Activated CD4-positive, CD25-positive, alpha-beta regulatory T cell treated with anti-CD3 and anti-CD28 coated beads, Interleukin-2, amount 50 U/mL, for 24 hours (primary cell): ENCODE measurements at places on chromosomes 2 and 18.
A peak's percentile ranks its signal among the peaks of the same experiment; 100 is the strongest.

GRCh38 chr2:155310589-155310988 lies 612.1 kb downstream of the KCNJ3 start:
- ATAC-seq = no peak

DNA sequence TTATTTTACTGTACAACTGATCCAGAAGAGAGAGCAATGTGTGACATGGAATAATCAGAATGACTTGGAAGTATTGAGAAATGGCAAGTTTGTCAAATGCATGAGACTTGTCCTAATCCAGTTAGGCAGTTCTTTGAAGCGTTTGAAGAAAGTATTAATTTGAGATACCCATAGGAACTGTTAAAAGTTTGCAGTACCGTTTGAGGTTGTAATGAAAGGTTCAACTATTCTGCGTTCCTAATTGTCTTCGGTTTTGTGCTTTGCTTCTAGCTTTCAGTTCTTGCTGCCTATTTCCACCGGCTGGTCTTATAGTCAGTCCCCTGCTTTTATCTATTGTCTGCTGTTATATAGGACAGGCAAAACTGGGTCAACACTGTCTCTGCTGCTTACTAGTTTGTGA lies 41.8 kb downstream of the COX7A2L start:
- no peak for ATAC-seq

DNA sequence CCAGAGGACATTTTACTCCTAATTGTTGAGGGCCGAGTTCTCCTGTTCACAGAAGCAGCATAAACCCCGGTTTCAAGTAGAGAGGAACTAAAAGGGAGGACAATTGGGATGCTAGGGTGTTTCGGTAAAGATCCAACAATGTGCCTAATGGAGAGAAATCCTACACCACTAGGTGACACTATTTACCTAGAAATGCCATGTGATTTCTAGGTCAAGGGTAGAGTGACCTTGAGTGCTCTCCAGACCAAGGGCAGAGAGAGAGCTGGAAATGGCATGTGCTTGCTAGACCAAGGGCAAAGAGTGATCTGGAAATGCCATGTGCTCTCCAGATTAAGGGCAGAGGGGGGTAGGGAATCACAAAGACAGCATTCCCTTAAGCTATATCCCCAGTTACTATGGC lies 472.0 kb downstream of the DCDC2C start:
- ATAC-seq = no peak

- no peak for ATAC-seq
Observed at GRCh38 chr2:128798502-128799283, 480.0 kb upstream of the HS6ST1 start.

GRCh38 chr18:63439334-63439733 lies 17.1 kb upstream of the VPS4B start:
- peak; percentile 44 for ATAC-seq

GRCh38 chr18:32763293-32763692 lies 9.5 kb downstream of the KLHL14 start:
- no peak for ATAC-seq

DNA sequence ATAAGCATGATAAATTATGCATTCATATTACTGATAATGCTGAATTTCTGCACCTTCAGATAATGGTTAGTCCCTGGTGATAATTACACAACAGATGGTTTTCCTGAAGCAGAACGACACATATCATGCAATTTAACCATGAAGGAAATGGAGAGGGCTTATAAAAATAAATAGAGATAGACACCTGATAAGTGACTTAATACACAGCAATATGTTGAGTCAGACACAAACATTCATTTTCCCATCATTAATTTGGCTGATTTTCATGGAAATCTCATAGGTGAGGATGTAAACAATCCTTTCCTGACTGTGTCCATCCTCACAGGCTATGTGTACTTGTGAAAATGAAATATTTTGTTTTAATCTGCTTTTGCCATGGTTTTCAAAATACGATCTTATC lies 36.9 kb upstream of the DSEL start:
- ATAC-seq = no peak

GRCh38 chr2:176733698-176734430 lies 464.6 kb downstream of the MTX2 start:
- ATAC-seq = no peak

- ATAC-seq = no peak
Observed at GRCh38 chr2:46248171-46248570, 49.0 kb upstream of the EPAS1 start.

GRCh38 chr2:108923019-108923700 lies 65.9 kb downstream of the EDAR start:
- no peak for ATAC-seq

DNA sequence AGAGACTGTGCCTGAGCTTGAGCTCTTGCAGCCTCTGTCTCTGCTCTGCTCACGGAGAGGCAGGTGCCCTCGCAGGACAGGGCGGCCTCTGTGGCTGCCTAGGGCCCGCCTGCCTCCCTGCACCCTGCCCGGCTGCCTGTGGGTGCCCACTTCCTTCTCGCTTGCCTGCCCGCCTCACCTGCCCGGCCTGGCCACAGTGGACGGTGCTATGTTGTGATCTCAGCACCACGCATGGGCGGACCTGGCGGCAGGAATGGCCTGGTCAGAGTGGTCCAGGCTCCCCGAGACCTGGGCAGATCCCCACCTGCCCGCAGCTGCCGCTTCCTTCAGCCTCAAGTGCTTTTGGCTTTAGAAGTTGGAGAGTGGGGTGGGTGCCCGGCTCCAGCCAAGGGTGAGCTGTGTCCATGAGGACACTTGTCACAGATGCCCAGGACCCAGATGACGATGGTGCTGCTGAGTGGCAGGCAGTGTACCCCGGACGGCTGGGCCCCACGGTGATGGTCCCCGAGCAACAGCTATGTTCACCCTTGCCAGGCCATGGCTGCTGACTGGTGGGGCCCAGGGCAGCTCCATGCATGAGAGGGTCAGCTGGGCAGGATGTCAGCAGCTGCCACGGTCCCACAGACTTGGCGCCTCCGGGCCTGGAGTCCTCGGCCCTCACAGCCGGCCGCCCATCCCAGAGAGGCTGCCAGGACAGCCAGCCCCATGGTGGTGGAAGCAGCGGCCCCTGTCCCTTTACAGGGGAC lies 25.3 kb downstream of the RTP5 start:
- ATAC-seq = no peak

DNA sequence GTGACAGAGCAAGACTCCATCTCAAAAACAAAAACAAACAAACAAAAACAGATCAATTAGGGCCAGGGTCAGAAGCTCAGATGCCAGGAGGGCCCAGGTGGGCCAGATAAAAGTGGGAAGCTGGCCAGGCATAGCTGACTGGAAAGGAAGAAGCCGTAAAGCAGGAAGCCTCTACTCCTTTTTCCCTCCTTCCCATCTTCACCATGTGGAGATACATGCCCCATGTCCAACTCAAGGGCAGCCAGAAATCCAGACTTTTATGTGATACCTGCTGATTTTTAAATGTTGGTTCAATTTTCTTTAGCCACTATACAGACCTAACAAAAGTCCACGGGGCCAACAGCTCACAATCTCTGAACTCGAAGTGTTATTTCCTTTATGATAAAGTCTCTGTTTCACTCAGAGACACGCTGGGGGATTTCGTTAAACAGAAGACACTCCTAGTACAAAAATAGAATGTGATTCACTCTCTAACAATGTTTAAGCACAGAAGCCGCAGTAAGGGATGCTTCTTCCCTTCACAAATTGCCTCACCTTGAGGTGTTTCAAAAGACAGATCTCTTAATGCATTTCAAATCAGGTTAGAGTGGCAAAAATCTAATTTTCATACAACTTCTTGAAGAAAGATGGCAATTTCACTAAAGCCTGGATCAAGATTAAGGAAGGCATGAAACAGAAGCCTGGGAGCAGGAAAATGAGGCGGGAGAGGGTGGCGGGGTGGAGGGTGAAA lies 14.0 kb downstream of the TMEM247 start:
- no peak for ATAC-seq

DNA sequence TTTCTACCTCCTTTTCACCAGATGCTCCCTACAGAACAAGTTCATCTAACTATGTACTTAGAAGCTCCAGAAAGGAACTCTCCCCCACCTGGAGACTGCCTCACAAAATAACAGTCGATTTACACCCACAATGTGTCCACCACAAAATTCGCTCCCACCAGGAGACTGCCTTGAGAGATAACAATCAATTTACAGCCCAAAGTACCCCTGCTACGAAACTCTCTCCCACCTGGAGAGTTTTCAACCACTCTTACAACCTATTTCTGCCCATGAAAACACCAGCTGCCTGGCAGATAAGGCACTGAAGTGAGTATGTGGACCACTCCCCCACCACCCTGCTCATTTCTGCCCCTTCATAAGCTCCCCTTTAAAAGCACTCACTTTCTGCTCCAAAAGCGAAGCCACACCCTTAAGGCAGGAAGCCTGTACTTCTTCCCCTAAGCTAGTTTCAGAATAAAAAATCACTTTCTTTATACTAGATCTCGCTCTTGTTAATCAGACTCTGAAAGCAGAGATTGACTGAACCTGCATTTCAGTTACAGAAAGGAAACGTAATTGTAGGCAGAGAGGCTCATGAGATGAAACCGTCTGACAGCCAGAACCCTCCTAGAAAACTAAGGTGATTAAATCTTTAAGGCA lies 94.4 kb upstream of the RBBP8 start:
- ATAC-seq = peak; percentile 83

DNA sequence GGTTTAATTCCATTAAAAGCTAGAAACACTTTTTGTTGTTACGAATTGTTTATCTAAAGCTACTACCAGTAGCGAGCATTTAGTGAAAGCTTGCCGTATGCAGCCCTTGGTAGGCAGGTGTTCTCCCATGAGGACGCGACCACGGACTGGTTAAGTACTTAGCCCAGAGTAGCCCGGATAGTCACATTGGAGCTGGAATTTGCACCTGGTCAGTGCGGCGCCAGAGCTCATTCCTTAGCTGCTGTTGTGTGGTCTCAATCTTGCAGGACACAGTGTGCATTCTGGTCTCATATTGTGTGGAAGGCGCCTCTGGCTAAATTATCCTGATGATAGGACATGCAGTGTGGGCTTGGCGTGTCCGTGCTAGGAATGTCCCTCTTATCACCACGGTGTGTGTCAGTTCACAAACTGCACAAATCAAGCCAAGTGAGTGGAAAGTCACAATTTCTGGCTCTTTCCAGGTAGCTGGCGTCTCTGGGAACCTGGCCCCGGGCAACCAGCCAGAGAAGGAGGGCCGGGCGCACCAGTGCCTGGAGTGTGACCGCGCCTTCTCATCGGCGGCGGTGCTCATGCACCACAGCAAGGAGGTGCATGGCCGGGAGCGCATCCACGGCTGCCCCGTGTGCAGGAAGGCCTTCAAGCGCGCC lies 133.3 kb downstream of the ZNF236 start:
- no peak for ATAC-seq

GRCh38 chr2:140593132-140593531 lies 1537.7 kb downstream of the LRP1B start:
- no peak for ATAC-seq

DNA sequence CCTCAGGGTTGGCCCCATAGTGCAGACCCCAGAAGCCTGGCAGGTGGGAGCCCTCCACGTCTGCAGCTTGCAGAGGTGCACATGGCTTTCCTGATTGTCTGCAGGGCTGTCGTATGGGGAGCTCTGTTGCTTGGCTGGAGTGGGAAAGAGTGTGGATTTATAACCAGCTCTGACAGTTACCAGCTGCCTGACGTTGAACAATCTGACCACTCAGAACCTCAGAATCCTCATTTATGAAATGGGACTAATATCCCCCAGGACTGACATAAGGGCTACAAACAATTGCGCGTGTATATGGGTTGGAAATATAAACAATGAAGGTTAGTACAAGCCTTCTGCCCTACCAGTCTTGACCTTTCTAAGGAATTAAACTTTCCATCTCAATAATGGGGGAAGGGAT lies 13.9 kb upstream of the PXDN start:
- ATAC-seq = no peak

- ATAC-seq = no peak
Observed at GRCh38 chr2:157061799-157062198, 195.7 kb upstream of the GALNT5 start.

DNA sequence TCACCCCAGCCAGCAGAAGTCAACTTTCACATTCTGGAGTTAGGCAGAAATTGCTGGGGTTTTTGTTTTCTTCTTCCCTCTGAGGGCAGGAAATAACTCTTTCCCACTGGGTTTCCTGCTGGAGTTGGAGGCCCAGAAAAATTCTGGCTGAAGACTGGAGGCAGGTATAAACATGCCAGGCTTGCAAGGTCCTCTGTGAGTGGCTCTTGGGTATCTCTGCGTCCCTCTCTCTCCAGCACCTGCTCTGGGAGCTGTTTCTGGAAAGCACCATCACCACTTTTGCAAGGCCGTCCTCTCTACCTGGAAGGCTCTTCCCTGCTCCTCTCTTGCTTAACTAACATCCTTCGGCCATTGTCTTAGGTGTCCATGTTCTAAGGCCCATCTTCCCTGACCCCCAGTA lies 91.0 kb downstream of the MCFD2 start:
- ATAC-seq = no peak
